Activated CD8-positive, alpha-beta memory T cell treated with anti-CD3 and anti-CD28 coated beads for 1 hour (primary cell): ENCODE measurements at places on chromosomes 4 and X.

DNA sequence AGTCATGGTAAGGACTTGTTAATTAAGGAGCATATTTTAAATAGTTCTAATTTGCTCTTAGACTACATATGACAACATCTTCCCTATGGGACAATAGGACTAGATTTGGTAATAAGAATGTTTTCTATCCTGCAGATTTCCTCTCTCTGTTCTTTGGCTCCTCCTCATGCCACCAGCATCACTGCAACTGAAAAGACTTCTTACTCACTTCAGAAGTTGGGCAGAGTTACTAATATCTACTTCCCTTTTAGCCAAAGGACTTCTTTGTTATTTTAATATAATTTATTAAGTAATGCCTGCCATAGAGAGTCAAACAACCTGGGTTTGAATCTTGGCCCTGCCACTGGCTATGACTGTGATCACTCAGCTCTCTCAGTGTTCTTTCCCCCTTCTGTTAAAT lies 16.4 kb downstream of the MMAA start:
- no peak for DNase-seq

DNA sequence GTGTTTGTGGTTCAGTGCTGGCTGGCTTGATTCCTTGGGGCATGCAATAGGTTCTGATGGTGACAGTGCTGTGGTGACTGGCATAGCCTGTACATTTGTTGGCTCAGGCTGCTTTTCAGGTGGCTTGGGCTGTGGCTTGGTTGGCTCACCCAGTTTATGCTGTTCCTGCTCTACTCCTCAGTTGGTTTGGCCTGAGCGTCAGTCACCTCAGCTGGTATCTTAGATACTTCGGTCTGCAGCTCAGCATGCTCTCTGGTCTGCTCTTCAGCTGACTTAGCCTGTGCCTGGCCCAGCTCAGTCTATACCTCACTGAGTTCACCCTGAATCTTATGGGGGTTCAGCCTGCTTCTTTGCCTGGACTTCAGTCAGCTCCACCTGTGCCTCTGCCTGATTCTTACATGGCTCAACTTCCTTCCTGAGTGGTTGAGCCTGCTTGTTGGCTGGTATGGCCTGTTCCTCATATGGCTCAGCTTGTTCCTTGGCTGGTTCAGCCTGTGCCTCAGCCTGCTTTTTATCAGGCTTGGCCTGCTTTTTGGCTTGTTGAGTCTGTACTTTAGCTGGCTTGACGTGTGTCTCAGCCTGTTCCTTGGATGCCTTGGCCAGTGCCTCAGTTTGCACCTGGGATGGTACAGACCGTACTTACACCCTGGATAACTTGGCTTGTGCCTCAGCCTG lies 170.6 kb downstream of the MSN start:
- no peak for DNase-seq

- no peak for DNase-seq
Measured at GRCh38 chr4:156201050-156201449, 247.4 kb upstream of the CTSO start.

DNA sequence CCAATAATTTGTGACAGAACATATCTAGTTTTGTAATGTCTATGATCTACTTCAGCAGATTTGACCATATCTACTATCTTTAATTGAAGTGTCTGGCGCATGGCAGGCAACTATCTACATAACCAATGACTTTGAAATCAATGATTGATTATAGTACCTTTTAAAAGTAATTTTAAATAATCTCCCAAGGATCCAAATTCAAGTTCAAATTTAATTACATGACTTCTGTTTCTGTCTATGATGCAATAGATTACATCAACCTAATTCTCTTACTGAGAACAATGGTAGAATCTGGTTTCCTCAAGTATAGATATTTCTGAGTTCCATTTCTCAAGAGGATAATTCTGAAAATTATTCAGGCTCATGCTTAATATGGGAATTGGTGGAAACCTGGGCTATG lies 177.4 kb upstream of the IL15 start:
- DNase-seq: no peak

GRCh38 chrX:11266573-11267003 lies 26.6 kb upstream of the AMELX start:
- DNase-seq: no peak

GRCh38 chr4:37885496-37885895 lies 5.4 kb upstream of the TBC1D1 start:
- DNase-seq: no peak

DNA sequence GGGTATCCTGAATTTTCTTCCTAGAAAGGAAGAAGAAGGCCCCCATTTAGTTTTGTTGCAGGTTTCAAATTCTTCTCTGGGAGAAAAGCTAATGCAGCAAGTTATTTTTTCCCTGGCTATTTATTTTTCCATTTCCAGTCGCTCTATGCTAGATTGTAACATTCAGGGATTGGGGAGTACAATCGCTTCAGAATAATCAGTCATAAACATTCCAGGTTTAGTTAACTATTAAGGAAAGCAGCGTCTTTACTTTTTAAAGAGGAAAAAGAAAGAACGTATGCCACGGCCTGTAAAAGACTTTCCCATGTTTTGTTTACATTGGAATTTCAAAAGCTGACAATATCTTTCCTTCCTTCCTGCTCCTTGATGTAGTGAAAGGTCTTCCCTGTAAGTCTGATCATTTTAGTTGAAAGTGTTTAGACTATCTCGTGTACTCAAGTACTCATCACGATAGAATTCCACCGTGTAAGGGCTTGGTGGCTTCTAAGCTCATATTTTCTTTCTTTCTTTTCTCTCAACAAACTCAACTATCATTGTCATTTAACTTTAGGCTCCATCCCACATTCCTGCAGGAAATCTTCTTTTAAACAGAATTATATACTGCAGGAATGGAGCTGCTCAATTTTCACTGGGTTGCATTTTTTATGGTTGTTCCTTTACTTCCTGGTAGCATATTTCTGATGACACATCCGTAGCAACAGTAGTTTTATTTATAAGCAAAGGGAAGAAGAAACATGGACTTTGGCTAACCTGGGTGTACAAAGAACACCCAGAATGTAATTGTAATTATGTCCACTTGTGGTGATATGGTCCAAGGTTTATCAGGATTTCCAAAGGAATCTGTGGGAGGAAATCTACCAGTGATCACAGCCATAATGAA lies 213.1 kb upstream of the FAT1 start:
- no peak for DNase-seq

GRCh38 chrX:18886005-18886343 lies 97.9 kb downstream of the PHKA2 start:
- no peak for DNase-seq
